ENCODE measurements at places on chromosomes 7 and 10. TPM values are rescaled to one million over a fixed set of nuclear protein-coding genes. Genes with fewer than 3 reads are reported as not detected.

GRCh38 chr10:48804740-48805182 lies 120.1 kb downstream of the WDFY4 start:
- ATAC-seq, result no peak

CDK14 gene
- 1.1 TPM for total RNA-seq

DNA sequence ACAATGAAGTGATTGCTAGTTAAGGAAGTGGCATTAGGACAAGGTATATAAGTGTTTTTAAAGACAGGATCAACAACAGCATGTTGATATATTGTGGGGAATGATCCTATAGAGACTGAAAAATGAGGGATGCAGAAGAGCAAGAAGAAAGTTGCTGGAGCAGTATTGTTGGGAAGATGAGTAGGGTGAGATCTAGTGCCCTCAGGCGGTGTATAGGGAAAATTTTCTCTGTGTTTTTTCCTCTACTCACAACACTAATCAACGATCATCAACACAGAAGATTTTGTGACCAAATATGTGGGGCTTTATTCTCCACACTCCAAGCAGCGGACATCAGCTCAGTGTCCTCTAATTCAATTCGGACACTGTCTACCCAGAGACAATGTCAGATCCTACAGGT lies 9.6 kb upstream of the PTTG1IP2 start:
- no peak for ATAC-seq

DLX6 gene
- not detected for total RNA-seq

MCM10 gene
- total RNA-seq, result 5.9 TPM

DNA sequence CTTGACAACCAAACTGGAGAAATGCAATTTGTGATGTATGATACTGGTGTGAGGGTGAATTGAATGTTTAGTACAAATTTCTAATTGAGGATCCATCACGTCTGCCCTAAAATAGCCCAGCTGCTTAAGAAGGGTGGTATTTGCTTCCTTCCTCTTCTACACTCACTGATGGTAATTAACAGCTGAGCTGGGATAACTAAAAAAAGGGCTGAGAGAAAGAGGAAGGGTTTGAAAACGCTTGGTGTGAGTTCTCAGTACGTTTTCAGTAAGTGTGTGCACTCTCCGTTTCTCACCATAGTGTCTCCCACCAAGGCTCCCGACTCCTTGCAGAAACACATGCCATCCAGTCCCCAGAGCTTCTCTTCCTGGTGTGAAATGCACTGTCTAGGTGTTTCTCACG lies 54.3 kb downstream of the MAP3K8 start:
- no peak for ATAC-seq

- no peak for ATAC-seq
These were observed 203.5 kb downstream of the RNLS start for GRCh38 chr10:88379575-88379974.

All from esophagus mucosa (tissue), 1 donor.